ENCODE measurements at places on chromosomes 7 and 10.

DNA sequence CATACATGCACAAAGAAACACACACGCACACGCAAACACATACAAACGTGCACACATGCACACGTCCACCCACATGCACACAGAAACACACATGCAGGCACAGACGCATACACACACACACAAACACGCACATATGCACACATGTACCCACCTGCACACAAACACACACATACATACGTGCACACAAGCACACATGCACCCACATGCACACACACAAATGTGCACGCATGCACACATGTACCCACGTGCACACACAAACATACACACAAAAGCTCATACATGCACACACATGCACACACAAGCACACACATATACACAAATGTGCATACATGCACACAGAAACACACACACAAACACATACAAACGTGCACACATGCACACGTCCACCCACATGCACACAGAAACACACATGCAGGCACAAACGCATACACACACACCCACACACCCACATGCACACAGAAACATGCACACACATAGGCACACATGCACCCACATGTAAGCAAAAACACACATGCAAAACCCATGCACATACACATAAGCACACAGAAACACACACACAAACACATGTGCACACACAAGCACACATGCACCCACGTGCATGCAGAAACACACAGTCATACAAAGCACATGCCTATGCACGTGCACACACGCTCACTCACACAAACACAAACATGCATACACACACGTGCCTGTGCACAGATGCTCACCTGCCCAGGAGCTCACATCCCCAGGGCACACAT, 44.8 kb downstream of the FOXL3 start:
- no peak for DNase-seq

- no peak for DNase-seq
Observed at GRCh38 chr7:53641091-53641490, 605.7 kb downstream of the POM121L12 start.

- no peak for DNase-seq
Observed at GRCh38 chr10:633279-634245, 55.9 kb downstream of the DIP2C start.

DNA sequence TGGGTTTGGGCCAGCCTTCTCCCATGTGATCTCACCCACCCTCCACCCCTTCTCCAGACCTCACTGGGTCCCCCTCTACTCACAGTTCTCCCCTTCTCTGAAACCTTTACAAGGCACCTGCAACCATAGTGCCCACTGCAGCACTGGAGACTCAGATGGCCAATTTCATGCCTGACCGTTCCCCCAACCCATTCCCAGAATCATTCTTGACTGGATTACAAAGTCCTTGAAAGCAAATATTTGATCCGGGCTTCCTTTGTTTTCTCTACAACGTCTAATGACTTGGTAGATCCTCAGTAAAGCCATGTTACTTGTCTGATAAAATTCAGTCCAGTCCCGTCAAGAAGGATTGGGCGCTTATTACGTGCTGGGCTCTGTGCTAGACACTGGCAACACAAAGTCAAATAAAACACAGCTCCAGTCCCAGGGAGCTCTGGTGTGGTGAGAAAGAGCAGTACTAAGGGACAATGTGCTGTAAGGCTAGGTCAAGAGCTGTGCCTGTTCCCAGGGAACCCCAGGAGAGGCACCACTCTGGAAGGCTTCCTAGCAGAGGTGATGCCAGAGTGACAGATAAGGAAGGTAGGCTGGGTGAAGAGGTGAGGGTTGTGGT, 36.5 kb downstream of the SH3PXD2A start:
- no peak for DNase-seq

DNA sequence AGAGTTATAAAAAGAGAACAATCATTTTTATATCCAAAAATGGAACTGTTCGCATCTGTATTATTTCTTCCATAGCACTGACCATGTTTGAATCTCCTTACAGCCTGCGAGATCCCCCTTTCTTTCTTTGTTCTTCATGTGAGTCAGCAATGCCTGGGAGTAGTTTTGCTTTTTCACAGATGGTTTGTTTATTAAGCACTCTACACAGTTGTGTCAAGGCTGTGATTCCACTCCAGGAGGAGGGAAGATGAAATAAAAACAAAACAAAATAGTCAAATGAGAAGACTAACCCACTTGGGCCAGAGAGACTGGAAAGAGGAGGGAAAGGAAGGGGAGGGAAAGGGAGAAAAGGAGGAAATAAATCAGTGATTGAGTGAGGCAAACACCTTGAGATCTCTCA, 7.8 kb downstream of the LIPF start:
- DNase-seq = no peak

DNA sequence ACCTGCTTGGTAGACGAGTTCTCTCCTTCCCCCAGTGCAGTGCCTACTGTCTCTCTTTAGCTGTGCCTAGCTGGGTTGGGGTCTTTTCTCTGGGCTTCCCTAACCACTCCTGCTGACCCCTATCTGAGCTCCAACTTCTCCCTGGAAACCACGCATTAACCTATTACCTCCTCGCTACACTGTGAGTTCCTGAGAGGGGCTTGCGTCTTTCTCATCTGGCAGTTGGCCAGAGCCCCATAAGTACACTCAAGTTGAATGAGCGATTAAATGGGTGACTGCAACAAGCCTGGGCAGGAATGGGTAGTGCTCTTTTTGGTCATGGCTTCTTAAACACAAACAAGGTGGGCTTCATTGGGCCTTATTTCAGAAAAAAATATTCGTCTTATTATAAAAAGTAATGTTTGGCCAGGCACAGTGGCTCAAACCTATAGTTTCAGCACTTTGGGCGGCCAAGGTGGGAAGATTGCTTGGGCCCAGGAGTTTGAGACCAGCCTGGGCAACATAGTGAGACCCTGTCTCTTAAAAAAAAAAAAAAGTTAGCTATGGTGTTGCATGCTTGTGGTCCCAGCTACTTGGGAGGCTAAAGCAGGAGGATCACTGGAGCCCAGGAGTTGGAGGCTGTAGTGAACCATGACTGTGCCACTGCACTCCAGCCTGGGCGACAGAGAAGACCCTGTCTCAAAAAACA, 41.4 kb downstream of the SYPL1 start:
- DNase-seq = no peak

- no peak for DNase-seq
Observed at GRCh38 chr10:132030898-132031463, 34.8 kb upstream of the JAKMIP3 start.

DNA sequence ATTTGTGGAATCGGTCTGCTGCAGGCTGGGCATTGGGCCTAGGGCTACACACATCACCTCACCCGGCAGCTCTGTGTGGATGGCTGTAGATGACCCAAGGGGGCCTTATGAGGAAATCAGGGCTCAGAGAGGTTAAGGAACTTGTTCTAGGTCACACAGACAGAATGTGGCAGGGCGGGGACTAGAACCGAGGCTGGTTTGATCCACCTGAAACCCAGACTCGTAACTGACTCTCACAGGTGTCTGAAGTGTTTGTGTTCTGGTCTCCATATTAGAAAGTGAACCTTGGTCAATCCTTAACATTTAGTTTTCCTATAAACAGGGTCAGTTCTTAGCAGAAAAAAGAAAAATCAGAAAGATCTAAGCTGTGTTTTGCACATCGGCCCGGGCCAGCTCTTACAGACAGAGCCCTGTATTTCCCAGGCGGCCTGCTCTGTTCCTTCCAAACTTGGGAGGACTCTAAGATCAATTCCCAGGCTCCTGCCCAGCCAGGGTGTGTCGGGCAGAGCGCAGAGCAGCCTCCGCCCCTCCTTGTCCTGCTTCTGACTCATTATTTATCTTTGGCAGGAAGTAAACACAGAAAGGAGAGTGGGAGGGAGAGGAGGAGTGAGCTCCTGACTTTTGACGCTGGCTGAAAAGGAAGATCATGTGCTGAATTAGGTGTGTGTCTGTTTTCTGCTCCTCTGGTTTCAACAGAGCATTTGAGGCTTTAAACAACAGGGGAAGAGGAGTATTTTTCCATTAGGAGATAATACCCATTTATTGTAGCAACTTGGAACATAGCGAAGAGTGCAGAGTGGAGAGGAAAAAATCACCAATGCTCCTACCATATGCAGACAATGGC, 74.1 kb downstream of the TACC2 start:
- DNase-seq = no peak

Data from CD4-positive, alpha-beta T cell treated with Interleukin-4 for 4 hours (primary cell).